ENCODE measurements at places on chromosomes 5 and 9.

DNA sequence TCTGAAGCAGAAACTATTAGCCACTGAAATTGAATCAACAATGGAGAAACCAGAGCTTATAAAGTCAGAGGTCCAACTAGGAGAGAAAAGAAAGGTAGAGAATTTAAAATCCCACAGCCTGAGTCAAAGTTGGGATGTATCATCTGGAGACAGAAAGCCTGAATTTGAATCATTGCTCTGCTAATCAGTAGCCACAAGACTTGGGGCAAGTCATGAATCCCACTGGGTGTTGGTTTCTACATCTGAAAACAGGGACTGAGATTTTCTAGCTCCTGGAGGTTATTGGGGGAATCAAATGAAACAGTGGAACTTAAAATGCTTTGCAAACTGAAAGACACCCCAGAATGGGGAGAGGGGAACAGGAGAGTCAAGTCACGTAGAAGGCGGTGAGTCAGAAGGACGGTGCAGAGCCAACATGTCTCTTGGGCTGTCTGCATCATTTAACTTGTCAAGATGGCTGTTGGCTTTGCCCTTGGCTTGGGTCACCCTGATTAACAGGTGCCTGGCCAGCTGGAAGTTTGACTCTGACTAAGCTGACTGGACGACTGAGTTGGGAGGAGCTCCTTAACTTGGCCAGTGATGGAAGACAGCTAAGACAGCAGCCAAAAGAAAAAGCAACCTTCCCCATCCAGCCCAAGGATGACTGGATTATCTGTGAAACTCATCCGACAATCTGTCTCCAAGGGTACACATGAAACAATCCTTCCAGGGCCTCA lies 60.6 kb upstream of the ADRA1B start:
- no peak for DNase-seq

GRCh38 chr5:129172580-129172979 lies 78.0 kb downstream of the ISOC1 start:
- DNase-seq = no peak

GRCh38 chr5:36665628-36666027 lies 59.2 kb downstream of the SLC1A3 start:
- DNase-seq = no peak

- no peak for DNase-seq
Observed at GRCh38 chr5:145551714-145552113, 283.4 kb downstream of the PRELID2 start.

DNA sequence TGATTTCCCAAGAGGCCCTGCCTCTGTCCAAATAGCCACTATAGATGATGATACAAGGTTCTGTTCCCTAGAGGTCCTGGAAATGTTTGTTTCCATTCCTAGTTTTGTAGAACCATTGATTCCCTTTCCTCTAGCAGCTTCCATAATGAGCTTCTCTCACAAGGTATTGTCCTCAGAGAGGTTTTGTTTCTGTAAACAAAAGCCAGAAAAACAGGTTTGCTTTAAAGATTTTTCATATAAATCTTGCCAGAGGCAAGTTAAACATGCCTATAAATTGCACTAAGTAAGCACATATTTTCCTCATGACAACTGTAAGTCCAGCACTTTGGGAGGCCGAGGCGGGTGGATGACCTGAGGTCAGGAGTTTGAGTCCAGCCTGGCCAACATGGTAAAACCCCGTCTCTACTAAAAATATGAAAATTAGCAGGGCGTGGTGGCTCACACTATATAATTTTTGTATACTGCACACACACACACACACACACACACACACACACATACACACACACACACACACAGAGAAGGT lies 1787.7 kb downstream of the EFNA5 start:
- DNase-seq = no peak

- no peak for DNase-seq
Observed at GRCh38 chr5:56816546-56817081, 1.3 kb downstream of the MAP3K1 start.

DNA sequence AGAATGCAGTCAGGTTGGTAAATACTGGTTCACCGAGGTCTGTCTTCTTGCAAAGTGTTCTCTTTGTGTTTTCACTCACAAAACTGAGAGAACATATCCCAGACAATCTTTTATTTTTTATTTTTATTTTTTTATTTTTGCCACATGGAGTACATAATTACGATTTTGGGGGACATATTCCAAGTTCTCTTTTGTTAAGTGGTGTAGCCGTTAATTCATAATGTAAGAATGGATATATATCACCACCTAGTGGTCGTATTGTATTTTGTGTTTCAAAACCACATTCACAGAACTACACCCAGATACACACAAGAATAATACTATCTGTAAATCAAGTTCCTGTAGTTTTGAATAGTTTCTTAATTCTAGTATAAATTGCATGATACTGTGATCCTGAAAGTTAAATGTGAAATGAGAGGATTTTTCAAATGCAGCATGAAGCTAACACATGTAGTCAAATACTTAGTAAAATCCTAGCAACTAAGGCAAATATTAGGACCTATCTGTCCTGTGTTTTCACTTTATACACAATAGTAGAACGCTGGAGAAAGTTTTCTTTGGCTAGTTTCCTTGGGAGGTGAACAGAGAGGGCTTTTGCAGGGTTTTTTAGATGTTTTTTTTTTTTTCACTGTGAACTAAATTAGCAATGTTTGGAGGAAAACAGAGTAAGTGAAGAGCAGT lies 92.7 kb downstream of the VCAN start:
- no peak for DNase-seq

GRCh38 chr5:61719124-61719523 lies 387.1 kb downstream of the ZSWIM6 start:
- no peak for DNase-seq

- DNase-seq = no peak
Observed at GRCh38 chr9:4009006-4009511, 290.8 kb downstream of the GLIS3 start.

GRCh38 chr9:19440823-19441580 lies 32.2 kb downstream of the ACER2 start:
- DNase-seq = no peak

DNA sequence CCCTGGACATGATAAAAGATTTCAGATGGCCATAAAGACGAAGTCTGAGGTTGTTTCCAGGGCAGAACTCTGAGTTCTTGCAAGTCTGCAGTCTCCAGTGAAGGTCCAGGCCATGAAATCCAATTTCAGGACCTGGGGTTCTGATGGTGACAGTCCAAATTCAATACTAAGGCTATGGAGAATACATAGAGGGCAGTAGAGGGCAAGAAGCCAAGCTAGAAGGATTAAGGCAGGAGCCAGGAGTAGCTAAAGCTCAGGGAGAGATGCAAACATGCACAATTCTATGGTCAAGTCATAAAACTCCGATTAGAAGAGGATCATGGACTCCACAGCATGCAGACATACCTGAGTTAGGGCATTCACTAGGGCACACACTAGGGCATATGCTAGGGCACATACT lies 11.4 kb downstream of the SLIT3 start:
- DNase-seq = no peak

GRCh38 chr9:131487621-131488031 lies 15.1 kb upstream of the POMT1 start:
- no peak for DNase-seq

- DNase-seq = no peak
Observed at GRCh38 chr9:26169708-26170107, 491.5 kb upstream of the TUSC1 start.

DNA sequence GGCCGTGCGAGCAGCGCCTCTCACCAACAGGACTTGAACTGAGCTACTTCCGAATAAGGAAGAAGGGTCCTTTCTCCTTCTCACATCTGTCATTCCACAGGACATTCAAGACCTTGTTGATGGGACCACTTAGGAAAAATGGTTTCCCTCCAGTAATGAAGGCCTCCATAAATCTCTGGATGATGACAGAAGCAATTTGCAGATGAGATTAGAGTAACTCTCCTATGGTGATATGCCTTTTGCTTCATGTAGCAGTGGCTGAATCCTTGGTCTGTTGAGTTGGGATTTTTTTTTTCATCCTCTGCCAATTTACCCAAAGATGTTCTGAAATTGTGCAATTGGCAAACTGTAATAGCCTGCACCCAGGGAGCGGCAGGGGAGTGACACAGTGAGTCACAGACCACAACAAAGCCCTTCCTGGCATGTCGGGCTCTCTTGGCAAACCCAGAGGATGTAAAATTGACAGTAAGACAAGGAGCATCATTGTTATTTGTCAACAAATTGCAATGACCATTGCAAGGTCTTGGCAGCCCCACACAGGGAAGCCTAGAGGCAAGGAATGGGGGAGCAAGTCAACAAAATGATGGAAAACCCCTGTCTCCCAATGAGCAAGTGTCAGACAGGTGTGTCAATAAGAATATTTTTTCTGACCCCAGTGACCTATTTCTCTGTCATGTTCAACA lies 275.9 kb downstream of the ACTL7B start:
- DNase-seq = no peak

DNA sequence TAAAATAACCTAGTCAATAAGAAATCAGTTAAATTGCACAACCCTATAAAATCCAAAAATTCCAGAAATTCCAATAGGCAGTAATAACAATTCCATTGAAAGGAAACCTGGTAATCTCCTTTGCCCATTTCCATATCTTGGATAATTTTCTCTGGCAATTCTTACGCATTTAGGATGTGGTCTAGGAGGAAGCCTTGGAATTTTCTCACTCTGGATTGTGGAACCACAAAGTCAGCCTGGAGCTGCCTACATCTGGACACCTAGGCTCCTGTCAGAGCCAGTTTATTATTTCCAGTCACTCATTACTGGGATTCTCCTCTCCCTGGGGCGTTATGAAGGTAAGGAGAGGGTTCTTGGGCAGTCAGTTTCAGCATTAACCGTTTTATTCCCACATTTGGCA lies 40.3 kb upstream of the GNE start:
- DNase-seq = no peak

GRCh38 chr5:10975945-10976344 lies 214.9 kb upstream of the DAP start:
- DNase-seq = no peak

DNA sequence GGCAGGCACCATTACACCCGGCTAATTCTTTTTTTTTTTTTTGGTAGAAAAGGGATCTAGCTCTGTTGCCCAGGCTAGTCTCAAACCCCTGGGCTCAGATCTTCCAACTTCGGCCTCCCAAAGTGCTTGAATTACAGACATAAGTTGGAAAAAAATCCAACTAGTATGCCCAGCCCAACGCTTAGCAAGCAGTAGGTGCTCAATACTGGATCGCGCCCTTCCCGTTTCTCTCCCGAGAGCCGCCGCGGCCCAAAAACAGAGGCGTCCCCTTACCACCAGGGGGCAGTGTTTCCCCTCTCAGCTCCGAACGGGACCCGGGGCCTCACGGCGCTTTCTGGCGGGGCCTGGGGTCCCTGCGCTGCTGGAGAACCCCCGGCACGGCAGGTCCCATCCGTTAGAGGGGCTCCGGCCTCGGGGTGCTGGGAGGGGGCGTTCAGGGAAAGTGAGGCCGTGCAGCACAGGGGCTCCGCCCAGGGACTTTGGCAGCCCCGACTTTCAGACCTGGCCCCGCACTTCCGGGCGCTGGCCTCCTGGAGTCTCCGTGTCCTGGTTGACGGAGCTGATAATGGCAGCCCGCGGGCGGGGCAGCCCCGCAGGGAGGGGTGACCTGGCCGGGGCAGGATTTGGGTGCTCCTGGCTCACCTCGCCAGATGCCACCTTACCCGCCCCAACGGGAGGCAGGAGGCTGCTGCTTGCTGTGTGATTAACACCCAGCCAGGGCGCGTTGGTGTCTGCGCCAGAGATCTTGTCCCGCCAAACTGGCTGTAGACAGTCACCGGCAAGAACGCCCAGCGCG lies 15.2 kb downstream of the PTGES start:
- DNase-seq = no peak

- DNase-seq = no peak
Observed at GRCh38 chr5:131999441-132000240, 11.8 kb downstream of the ACSL6 start.

GRCh38 chr5:74044936-74045335 lies 418.9 kb downstream of the ARHGEF28 start:
- no peak for DNase-seq

DNA sequence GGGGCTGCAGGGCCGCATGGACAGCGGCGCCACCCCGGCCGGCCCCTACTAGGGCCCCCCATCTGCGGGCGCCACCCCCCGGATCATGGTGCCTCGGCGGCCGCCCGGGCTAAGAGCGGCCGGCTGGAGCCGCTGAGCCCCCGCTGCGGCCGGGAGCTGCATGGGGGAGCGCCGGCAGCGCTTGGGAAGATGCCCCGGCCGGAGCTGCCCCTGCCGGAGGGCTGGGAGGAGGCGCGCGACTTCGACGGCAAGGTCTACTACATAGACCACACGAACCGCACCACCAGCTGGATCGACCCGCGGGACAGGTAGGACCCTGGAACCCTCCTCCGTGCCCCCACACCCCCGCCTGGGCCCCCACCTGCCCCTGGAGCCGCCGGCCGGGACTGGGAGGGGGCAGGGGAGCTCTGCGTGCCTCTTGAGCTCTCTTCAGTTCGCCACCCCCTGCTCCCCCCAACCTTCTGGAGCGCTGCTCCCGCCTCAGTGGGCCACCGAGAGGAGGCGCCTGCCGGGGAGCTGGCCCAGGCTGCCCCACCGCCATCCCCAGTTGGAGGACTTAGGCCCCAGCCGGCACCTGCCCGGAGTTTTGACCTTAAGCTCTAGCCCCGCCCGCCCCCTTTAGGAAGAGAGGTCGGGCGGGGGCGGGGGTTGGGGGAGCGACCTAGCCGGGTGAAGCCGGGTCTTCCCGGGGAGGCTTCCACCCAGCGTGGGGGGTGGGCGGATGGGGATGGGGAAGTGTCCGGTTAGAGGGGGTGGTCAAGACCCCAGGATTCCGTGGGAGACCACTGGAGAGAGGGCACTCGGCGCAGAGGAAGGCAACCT lies 730 bp downstream of the WWC1 start:
- DNase-seq = no peak

GRCh38 chr5:68657055-68657961 lies 436.5 kb upstream of the SLC30A5 start:
- DNase-seq = no peak

DNA sequence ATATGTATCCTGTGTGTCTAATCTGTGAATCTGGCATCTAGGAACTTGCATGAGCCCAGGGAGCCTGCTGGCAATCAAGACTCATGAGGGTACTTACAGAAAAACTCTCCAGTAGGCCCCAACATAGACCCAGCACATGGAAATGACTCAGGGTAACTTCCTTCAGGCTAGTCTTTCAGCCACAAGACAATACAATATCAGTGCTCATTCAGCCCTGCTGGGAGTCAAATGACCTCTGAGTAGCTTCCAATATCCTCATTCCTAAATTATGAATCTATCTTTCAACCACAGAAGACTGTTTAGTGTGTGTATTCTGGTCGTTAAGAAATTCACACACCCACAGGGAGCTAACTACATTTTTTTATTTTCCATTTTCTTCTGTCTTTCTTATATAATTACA lies 1273.0 kb downstream of the EFNA5 start:
- DNase-seq = peak; percentile 73

DNA sequence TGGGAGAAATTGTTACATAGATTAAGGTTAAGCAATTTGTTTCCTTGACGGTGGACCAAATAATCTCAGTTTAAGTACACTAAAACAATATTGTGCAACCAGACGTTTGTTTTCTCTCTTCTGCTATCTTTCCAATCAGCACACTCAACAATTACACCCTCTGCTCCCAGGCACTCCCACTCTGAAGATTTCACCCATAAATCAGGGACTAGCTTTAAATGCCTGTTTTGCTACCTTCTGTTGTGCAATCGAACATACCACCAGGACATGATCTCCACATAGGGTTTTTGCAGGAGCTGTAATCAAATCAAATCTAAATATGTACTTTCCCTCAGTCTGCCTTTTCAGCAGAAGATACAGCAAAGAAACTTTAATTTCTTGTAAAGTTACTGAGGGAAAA lies 405.8 kb upstream of the TLE4 start:
- no peak for DNase-seq

GRCh38 chr5:157513182-157513581 lies 53.2 kb downstream of the NIPAL4 start:
- DNase-seq = no peak

All from pulmonary artery endothelial cell (primary cell).